ENCODE measurements at places on chromosomes 1 and 21.

- DNase-seq, result no peak
Measured at GRCh38 chr1:200362421-200362820, 47.4 kb downstream of the ZNF281 start.

DNA sequence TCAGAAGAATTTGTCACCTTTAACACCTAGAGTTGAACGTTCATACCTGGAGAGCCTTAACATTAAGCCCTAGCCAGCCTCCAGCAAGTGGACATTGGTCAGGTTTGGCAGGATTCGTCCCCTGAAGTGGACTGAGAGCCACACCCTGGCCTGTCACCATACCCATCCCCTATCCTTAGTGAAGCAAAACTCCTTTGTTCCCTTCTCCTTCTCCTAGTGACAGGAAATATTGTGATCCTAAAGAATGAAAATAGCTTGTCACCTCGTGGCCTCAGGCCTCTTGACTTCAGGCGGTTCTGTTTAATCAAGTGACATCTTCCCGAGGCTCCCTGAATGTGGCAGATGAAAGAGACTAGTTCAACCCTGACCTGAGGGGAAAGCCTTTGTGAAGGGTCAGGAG, 52.3 kb downstream of the UBE4B start:
- DNase-seq, result no peak

DNA sequence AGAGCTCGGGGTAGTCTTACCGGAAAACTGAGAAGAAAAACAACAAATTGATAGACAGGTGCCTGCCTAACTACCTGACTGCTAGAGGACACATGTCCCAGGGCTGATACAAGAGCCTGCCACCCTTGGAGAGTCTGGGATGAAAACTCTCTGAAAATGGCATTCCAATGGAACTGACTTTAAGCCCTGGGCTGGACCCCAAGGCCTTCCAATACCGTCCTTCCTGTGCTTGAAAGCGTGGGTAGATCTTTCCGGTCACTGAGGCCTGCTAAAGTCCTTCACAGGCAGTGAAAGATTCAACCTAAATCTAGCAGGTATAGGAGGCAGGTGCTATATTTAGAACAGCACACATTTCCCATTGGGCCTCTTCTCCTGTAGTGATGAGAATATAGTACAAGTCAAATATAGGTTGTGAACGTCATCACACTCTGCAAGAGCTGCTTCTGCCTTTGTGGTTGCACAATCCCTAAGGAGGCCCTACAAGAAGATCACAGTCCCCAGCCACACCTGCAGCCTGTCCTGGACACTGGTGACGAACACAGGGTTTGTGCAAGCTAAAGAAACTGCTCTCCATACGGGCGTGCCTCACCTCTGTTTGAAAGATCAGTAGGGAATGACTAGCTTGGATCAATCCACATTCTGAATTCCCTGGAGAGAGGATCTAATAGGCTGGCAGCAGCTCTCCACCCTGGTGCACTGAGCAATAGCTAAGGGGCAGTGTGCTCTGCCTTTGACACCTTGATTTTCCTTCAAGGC, 876 bp upstream of the CHML start:
- no peak for DNase-seq

DNA sequence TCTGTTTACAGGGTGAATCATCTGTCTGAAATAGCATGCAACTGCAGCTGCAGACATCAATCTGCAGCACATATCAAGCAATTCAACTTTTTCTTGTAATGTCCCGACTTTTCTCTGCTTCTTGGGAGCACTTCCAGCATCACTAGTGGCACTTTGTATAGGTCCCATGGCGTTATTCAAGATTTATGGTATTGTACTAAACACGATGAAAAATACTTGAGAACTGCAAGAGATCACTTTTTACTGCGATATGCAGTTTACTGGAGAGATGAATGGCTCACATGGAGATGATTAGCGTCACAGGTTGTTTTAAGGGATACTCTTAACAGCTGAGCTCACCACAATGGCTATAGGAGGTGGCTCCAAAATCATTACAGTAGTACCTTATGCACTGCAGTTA, 7.2 kb upstream of the SCMH1 start:
- no peak for DNase-seq

- no peak for DNase-seq
Measured at GRCh38 chr1:2826736-2827292, 25.3 kb upstream of the TTC34 start.

GRCh38 chr21:15682186-15682895, 47.4 kb upstream of the USP25 start:
- DNase-seq, result no peak

GRCh38 chr1:186512698-186513457, 52.0 kb upstream of the PDC start:
- DNase-seq, result no peak

DNA sequence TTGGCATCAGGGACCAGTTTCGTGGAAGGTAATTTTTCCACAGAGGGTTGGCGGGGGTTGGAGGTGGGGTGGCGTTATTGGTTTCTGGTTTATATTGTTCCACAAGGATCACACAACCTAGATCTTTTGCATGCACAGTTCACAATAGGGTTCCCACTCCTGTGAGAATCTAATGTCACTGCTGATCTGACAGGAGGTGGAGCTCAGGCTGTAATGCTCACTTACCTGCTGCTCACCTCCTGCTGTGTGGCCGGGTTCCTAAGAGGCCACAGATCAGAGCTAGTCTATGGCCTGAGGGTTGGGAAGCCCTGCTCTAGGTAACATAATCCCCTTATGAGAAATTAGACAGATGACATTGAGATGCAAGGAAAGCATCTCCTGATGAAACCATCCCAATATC, 12.6 kb downstream of the GBP5 start:
- no peak for DNase-seq

DNA sequence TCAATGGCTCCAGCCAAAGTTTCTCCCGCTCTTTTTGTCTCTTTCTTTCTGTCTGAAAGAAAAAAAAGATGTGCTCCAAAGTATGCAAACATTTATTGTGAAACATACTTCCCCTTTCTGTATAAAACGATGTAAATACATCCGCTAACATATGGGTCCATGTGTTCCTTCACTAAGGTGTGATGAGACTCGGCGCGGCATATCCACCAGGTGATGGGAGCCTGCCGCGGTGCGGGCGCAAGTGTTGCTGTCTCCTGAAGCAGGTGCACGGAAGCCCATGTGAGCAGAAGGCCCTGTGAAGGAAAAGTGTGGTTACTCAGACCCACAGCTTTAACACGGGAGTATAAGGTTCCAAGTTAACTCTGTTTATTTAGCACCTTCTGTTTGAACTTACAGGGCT, 466.6 kb upstream of the C1orf87 start:
- no peak for DNase-seq

DNA sequence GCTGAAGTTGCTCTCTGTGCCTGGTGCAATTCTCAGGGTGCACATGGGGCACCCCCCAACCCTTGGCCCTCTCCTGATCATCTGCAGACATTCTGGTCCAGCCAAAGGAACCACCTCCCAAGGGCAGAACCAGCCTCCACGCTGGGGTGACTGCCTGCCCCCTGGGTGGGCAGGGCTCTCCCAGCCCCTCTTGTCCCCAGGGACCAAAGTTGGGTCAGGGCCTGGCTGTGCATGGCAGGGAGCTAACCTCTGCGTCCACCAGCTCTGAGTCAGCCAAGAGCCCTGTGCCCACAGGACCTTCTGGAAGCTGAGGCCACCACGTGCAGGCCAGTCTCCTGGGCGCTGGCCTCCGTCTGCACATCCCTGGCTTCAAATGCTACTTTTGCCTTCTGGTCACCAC, 101.9 kb downstream of the SIK1 start:
- no peak for DNase-seq

DNA sequence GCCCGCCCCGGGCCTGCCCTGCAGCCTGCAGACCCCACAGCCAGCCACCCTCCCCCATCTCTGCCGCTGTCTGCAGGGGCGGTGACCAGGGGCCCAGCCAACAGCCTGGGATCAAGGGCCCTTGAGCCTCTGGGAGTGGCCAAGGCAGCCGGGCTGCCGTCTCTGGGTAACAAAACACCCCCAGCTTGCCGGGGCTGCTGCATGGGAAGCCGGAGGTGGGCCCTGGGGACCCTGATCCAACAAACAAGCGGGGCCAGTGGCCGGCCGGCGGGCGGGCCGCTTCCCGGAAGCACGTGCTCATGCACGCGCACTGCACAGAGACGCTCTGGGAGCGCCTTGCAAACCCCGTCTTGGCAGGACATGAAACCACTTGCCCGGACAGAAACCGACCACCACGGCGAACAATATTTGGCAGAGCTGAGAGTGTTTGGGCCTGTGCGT, 13.2 kb downstream of the MEGF6 start:
- DNase-seq, result peak; percentile 57

GRCh38 chr1:218475275-218475674, 130.1 kb downstream of the TGFB2 start:
- DNase-seq, result no peak

DNA sequence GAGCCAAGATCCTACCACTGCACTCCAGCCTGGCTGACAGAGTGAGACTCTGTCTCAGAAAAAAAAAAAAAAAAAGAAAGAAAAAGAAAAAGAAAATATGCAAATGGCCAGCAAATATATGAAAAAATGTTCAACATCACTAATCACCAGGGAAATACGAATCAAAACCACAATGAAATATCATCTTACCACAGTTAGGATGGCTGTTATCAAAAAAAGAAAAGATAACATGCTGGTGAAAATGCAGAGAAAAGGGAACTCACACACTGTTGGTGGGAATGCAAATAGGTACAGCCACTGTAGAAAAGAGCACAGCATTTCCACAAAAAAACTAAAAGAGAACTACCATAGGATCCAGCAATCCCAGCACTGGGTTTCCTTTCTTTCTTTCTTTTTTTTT, 477.5 kb downstream of the SMYD3 start:
- no peak for DNase-seq

- no peak for DNase-seq
Measured at GRCh38 chr1:178039891-178040290, 54.0 kb upstream of the RASAL2 start.

DNA sequence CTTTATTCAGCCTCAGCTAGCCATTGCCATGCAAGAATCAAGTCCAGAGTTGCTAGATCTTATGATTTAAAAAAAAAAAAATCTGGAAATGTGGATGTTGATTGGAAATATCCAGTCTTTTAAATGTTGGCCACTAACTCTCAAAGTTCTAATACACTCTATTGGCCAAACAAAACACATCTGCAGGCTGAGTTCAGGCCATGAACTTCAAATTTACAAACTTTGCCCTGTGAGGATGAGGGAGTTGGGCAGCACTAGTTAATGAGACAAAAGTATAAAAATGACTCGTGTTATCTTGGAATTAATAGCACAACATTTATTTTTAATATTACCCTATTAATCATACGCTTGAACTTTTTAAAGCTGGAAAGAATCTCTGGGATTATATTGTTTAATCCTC, 432.3 kb downstream of the PLPP3 start:
- no peak for DNase-seq

GRCh38 chr1:111856411-111857185, 100.9 kb downstream of the DDX20 start:
- DNase-seq, result no peak

All from GM13977 (cell line).